Tongue (tissue), 3 donors: ENCODE measurements at places on chromosomes 16 and 17. TPM values are rescaled to one million over a fixed set of nuclear protein-coding genes. Genes with fewer than 3 reads are reported as not detected.

The QPRT gene
- 24.9 TPM for total RNA-seq

- DNase-seq, result no peak
These were observed 31.6 kb downstream of the IQCK start for GRCh38 chr16:19749571-19750080.

GRCh38 chr16:35744726-35745125 lies 2285.3 kb downstream of the TP53TG3F start:
- no peak for DNase-seq

GRCh38 chr17:2017274-2017941 lies 7.7 kb downstream of the RTN4RL1 start:
- DNase-seq, result no peak

DNA sequence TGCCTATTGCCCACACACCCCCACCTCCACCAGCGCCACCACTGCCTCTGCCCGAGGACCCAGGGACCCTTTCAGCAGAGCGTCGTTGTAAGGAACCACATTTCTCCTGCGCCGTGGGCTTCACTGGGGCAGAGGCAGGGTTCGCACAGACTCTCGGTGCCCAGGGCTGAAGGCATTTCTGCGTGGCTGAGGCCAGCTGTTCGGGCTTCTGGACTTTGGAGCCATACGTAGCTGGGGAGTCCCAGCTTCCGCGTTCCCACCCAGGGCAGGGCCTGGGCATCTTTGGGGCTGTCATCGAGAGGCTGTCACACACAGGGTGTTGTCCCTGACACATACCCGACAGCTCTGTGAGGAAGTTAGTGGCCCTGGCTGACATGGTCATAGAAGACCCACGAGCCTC lies 16.0 kb upstream of the SMIM5 start:
- DNase-seq, result no peak

DNA sequence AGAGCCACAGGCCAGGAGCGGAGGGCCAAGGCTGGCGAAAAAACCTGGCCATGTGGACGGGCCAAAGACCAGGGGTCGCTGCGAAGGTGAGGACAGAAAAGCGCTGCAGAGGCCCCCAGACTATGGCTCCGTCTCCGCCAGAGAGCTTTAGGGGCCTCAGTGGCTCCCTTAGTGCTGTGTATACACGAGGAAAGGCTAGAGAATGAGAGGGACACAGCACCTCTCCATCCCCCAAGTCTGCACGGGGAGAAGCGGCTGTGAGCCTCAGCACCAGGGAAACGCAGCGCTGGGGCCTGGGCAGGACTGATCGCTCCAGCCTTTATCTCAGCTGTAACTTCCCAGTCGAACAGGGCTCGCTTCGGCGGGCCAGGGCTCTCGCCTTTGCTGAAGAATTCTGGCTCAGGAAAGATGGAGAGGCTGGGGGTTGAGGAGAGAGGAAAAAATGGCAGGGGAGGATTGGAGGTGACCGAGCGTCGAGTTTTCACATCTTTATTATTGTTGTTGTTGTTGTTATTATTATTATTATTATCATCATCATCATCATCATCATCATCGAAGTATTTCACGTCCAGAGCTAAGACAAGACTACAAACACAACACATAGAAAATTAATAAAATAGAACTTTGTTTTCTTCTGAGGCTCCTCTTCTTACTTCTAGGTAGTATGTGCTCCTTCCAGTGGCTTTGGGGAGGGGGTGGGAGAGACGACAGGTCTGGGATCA lies 1.9 kb upstream of the HOXB5 start:
- DNase-seq, result no peak

DNA sequence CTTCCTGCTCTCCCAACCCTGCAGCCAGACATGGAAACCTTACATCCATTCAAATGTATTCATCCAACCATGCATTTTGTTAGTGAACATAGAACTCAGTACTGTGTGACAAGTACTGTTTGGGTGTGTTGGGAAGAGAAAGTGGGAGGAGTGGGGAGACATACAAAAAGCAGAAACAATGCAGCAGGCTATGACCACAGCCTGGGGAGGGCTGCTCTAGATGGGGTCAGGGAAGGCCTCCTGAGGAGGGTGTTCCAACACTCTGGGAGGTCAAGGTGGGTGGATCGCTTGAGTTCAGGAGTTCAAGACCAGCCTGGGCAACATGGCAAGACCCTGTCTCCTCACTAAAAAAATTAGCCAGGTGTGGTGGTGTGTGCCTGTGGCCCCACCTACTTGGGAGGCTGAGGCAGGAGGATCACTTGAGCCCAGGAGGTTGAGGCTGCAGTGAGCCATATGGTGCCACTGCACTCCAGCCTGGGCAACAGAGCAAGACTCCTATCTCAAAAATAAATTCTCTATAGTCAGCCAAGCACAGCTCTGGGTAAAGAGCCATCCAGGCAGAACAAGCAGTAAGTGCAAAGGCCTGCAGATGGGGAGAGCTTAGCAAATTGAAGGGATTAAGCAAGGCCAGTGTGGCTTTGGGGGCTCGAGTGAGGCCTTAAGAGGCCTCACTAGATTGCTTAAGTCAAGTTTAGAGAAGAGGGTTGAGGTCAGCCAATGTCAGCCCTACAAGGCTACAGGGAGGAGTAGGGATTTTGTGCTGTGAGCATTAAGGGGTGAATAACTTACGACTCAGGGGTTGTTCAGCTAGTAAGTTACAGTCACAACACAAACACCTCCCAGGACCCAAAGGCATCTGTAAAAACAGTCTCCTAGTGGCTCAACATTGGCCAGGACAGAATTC lies 5.5 kb downstream of the SLC13A2 start:
- no peak for DNase-seq
